NCI-H187 treated with DMSO at 0.1 percent for 48 hours (cell line): ENCODE measurements at places on chromosomes 7 and 10.

DNA sequence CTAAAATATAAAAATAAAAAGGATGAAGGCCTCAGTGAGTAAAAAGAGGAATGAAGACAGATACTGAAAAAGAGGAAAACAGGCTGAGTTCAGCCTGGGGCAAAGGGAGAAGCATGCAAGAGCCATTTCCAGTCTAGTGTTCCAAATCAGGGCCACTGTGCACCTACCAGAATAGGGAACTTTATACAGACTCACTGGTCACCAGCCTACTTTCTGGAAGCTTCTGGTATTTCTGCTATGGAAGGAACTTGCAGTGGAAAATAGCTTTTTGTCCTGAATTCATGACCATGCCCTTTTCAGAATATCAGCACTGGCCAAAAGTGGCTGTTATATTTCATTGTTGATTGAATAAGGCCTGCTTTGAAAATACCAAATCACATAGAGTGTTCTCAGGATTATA lies 28.8 kb downstream of the ABRAXAS2 start:
- DNase-seq = no peak

- no peak for DNase-seq
Measured at GRCh38 chr10:10796061-10796773, 221.5 kb upstream of the CELF2 start.

GRCh38 chr10:8502573-8502972 lies 448.1 kb downstream of the GATA3 start:
- DNase-seq = no peak

DNA sequence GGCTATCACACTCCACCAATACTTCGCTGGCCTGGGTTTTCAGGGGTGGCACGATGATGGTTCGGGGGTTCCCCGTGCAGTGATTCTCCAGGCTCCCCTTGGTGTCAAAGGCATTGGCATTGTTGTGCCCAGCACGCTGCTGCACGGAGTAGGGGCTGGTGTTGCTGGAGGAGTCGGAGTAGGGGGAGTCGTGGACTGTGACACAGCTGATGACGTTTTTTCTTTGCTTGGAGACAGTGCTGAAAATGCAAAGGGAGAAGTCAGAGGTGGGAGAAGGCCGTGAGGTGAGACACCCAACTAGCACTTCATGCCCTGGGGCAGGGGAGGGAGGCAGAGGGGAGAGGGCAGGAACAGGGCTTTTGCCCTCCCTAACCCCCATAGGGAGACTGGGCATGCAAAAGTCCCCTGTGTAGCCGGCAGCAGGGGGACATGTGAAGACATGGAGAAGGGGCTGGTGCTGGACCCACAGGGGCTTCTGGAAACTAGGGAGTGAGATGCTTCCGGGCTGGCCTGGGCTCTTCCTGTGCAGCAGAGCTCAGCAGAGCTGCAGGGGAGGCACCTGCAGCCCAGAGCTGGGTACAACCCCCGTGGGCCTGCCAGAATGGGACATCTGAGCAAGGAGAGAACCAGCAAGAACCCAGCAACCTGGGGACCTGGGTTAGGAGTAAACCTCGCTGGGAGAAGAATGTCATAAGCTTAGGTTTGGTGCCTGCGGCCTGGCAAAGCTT lies 60.5 kb downstream of the CLEC2L start:
- DNase-seq = no peak

- no peak for DNase-seq
Measured at GRCh38 chr10:46028584-46029460, 1.6 kb downstream of the NCOA4 start.

DNA sequence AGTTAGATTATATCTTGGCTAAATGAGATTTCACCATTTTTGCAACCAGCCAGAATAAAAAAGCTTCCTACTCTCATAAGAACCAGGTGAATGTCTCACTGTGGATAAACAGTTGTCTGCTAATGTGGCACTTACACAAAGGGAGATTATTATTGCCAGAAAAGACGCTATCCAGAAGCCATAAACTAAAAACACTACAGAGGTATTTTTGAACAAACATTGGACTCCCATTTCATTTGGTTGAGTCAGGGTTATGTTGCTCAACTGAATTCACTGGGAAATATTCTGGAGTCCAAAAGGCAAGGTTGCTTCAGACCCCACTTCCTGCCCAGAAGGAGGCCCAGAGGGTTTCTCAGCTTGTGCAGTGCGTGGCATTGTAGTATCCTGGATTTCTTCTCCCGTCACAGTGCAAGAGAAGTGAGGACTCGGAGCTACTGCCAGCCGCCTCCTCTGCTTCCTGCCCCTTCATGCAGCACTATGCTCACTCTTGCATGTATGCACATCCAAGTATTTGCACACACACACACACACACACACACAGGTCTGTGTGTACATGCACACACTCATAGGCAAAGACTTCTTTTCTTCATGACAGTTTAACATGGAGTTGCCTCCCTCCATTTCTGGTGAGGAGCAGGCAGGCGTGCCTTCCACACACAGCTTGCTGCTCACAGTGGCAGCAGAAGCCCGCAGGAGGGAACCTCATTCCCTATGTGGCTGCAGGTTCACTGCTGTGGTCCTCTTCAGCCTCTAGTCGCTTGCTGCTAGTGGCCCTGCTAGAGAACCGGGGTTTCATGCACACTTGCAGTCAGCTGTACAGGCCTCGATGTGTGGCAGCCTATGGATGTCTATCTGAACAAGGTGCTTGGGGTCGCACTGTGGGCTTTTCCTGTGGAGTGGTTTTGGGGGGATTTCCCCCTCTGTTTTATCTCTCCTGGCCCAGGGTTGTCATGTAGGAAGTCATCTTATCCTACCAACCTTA lies 10.1 kb downstream of the DENND10 start:
- DNase-seq = no peak

DNA sequence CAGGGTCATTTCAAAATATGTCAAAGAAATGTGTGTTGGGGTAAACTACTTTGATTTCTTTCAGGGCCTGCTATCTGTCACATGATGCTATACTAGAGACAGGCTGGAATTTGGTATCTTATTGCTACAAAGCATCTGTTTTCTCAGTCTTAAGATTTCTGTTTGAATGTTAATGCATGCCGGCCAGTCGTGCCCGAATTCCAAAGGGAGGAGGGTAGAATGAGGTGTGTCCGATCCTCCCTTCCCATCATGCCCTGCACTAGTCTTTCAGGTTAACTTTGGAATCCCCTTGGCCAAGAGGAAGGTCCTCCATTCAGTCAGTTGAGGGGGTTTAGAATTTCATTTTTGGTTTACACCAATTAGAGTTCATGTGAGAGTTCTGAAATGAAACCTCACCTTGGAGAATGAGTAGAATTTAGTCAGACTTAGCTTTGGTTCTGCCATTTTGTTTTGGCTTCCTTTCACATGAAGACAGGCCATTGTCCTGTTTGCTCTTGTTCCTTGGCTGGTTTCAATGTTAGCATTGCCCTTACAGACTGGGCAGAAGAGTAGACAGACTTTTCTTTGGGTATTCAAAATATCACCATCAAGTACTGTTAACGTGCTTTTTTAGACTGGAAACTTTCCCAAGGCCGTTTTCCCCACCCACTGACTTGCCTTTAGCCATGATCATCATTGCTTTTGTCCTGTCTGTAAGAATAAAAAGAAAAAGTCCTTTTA lies 95.8 kb downstream of the CAMK1D start:
- DNase-seq = no peak

DNA sequence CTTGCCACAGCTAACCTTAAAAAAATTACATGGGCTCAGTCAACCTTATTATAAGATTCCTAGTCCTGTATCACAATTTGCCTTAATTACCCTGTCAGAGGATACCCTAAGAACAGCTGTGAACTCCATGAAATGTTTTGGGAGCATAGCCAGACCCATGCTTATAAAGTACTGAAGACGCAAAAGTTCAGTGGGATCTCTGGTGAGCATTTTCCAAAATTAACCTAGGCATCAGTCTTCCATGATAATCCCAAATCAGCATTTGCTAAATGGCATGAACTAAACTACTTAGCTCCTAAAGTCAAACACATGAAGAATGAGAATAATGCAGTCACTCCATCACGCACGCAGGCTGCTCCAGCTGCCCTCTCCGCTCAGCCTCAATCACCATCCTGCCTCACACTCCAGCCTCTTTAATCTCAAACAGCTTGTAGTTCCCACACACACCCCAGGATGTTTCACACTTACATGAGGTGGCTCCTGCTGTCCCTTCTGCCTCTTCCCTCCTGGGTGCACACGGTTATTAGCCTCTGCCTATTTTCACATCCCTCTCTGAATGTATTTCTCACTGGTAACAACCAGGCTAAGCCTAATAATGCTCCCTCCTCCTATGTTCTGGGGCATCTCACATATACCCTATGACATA lies 15.3 kb downstream of the IGF2BP3 start:
- no peak for DNase-seq

- no peak for DNase-seq
Measured at GRCh38 chr10:60796481-60796880, 18.2 kb downstream of the CDK1 start.

GRCh38 chr10:81570349-81570748 lies 304.6 kb upstream of the NRG3 start:
- no peak for DNase-seq

- no peak for DNase-seq
Measured at GRCh38 chr7:85341121-85341520, 154.3 kb upstream of the SEMA3D start.

DNA sequence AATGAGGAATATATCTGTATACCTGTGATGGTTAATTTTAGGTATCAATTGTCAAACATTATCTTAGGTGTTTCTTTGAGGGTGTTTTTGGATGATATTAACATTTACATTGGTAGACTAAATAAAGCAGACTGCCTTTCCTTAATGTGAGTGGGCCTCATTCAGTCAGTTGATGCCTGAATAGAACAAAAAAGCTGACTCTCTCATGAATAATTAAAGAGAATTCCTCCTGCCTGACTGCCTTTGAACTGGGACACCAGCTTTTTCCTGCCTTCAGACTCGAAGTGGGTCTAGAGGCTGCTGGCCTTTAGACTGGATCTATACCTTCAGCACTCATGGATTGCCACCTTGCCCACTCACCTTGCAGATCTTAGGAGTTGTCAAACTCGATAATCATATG lies 117.9 kb upstream of the TMEM168 start:
- DNase-seq = no peak

- no peak for DNase-seq
Measured at GRCh38 chr10:108597031-108597430, 1326.3 kb downstream of the XPNPEP1 start.

DNA sequence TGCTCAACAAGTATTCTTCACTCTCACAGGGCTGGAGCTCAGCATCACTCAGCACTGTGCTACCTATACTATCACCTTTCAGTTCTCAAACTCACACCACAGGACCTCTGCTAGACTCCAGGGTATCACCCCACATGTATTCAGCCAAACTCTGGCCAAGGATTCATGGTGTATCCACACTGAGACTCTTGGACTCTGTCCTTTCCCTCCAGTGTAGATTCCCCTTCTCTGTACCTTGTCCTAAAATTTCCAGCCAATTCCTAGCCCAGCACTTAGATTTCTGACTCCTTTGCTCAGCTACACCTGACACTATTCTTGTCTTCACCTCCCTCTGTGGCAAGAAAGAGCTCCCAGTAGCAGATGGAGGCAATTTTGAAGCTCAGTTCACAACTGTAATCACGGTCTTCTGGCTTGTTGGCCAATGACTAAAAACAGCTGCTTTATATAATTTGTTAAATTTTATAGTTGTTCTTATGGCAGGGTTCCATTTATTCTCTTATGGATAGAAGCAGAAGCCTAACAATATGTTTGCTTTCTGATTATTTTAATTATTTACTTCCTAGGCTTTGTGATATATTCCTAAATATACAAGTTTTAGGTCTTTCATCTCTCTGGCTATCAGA lies 258.8 kb downstream of the THSD7A start:
- DNase-seq = no peak

DNA sequence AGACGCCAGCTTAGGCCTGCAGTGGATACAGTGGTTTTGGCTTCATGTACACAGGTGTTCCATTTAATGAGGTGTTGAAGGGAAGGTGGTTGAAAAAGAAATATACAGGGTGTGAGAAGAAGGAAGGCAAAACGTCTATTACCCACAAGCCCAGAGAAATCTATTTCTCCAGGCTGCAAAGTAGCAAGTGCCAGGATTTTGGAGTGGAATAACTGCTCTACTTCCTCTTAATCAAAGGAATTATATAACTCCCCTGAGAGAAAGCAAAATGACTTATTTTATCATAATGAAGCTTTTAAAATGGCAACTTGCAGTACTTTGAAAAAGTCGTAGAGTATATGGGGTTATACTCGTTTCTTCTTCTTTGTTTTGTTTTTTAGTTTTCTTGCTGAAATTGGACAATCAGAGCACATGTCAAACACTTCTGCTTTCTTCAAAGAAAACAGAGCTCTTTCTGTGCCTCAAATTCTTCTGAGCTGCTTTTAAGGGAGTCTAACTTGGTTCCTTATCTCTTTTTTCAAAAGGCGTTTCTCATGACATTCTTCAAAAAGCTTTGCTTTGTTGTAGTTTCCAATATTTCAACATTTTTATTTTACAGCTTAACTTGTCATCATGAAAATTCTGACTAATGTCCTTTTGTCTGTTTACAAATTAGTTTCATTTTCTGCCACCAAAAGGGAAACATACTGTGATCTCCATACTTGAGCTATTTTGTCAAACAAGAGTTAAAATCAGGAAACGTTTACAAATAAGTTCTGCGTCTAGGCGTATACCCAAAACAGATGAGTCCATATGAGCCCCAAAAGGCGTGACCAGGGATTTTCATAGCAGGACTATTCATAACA lies 289.7 kb downstream of the FRMD4A start:
- no peak for DNase-seq

DNA sequence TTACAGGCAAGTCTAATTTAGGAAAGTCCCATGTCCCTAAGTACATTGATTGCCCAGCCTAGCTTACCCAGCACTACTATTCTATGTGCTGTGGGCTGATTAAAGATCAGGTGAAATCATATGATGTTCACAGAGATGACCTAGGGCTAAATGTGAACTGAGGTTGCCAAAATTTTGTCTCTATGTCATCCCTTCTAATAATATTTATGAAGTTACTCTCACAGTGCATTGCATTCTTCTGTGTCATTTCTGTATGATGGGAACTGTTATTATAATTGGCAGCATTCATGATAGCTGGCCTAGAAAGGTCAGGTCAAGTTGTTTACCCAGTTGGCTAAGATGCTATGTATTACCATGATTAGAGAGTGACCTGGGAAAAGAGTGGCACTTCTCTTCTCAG lies 2.8 kb upstream of the PDK4 start:
- DNase-seq = no peak

DNA sequence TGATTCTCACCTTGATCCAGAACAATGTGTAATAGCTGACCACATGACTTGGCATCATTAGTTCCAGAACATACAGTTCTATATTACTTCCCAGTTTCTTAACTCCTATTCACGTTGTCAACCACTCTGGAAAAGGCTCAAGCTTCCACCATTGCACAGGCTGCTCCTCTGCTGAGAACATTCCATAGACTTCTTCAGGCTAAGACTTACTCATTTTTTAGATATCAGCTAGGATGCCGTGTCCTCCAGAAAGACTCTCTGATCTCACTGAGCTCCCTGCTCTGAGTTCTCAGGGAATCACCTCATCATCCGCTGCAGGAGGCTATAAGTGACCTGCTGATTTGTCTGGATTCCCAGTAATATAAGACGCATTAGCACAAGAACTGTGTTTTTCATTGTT lies 73.1 kb downstream of the HTR7 start:
- no peak for DNase-seq

DNA sequence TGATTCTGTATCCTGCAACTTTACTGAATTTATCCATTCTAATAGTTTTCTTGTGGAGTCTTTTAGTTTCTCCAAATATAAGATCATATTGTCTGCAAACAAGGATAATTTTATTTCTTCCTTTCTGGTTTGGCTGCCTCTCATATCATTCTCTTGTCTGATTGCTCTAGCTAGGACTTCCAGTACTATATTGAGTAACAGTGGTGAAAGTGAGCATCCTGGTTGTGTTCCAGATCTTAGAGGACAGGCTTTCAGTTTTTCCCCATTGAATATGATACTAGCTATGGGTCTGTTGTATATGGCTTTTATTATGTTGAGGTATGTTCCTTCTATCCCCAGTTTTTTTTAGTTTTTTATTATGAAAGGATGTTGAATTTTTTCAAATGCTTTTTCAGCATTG lies 28.2 kb downstream of the KLHL7 start:
- DNase-seq = no peak
